ENCODE measurements at places on chromosomes 11 and 22. TPM values are rescaled to one million over a fixed set of nuclear protein-coding genes. Genes with fewer than 3 reads are reported as not detected.
A peak's percentile ranks its signal among the peaks of the same experiment; 100 is the strongest.

HEPN1 gene
- not detected for total RNA-seq

DNA sequence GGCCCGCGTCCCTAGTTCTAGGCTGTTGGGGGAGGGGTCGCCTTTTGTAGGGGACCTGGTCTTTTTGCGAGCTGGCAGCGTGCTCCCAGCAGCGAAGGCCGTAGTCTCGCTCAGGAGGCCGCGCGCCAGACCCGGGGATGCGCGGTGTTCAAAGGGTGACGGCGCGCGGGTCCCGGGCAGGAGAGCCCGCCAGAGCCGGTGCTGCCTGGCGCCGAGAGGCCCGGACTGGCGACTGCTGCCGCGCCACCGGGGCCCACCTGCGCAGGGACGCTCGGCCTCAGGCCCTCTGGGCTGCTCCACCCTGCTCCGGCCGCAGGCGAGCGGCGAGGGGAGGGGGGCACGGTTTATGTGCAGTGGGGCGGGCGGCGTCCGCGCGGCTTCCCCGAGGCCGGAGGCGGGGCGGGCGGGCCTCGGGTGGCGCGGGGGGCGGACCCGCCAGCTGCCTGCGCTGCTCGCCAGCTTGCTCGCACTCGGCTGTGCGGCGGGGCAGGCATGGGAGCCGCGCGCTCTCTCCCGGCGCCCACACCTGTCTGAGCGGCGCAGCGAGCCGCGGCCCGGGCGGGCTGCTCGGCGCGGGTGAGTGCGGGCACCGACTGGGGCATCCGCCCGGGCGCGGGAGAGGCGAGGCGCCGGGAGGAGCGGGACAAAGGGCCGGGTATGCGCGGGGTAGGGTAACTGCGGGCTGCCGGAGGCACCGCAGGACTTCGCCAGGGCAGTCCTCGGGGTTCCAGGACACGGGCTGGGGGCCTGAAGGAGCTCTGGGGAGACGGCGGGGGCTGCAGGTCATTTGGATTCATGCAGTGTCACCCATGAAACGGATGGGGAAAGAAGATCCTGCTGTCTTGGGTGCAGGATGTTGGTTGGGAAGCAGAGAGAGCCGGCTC, at the start of gene PRSS23:
Gene PRSS23 (plus strand): TSS at position 467 of the 884 bp plus-strand sequence. CDS start 7,102 bp downstream, outside the sequence.
- peak; percentile 92 for DNase-seq

DNA sequence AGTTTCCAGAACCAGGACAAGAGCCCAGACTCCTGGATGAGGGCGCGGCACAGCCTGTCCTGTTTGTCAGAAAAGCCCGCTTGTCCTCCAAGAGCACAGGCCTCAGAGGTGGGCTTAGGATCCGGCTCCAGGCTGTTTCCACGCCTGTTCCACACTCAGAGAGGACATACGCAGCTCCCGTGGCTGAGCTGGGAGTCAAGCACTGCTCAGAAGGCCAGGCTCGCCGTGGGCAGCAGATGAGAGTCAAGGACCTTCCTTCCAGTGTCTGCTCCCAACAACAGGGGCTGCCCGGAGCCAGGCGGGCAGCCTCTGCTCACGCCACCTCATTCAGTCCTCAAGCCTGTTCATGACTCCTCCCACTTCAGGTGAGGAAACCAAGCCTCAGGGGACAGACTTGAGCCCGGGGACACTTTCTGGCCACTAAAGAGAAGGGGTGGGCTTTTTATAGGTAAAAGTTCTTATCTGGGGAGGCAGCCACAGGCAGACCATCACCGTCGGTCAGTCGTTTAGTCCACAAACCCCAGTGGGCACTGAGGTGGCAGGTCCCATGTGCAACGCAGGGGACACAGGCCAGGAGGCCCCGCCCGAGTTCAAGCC, 3.8 kb downstream of the CYB5R3 start:
- DNase-seq, result no peak

DNA sequence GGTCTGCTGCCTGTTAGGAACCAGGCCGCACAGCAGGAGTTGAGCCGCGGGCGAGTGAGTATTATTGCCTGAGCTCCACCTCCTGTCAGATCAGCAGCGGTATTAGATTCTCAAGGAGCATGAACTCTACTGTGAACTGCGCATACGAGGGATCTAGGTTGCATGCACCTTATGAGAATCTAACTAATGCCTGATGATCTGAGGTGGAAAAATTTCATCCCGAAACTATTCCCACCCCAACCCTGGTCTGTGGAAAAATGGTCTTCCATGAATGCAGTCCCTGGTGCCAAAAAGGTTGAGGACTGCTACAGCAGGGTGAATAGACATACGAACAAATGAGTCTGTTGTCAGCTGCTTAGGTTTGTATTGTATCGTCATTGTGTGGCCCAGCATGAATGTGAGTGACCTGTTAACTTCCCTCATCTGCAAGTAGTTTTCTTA, 29.8 kb downstream of the RNF141 start:
- peak; percentile 84 for DNase-seq

GLYAT gene
- total RNA-seq, result not detected

- DNase-seq, result peak; percentile 53
Observed at GRCh38 chr11:77175869-77176539, 48.0 kb downstream of the MYO7A start.

TEX12 gene
- total RNA-seq, result 0.51 TPM

- no peak for DNase-seq
Observed at GRCh38 chr11:60396382-60396781, at the start of gene MS4A14. TSS of gene MS4A14 (plus strand) at chr11:60396459. CDS start at chr11:60396579, 120 bp downstream.

- DNase-seq, result no peak
Observed at GRCh38 chr22:22181341-22181850, 63.2 kb upstream of the VPREB1 start.

NEFH gene
- total RNA-seq, result 0.31 TPM

MOV10L1 gene
- total RNA-seq, result not detected

GRCh38 chr11:120108154-120108784, 29.6 kb downstream of the TRIM29 start:
- peak; percentile 87 for DNase-seq

- DNase-seq, result no peak
Observed at GRCh38 chr11:114448749-114449482, 9.6 kb downstream of the REXO2 start.

FAM227A gene
- 32.7 TPM for total RNA-seq

DNA sequence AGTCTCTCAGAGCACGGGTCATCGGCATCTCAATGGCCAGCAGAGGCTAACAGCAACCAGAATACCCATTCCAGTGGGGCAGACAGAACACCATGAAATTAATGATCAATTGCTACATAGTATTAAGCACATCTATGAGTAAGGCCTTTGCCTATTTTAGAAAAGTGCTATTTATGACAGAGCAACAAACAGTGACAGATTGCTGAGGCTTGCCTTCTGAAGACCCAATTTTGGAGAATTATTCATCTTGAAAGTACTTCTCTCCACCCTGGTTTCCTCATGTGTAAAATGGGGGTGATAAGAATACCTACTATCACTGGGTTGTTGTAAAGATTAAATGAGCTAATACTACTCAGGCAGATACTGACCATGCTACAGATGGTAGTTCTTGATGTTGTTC, 232.7 kb downstream of the TENM4 start:
- no peak for DNase-seq

TPBGL gene
- total RNA-seq, result not detected

GLYATL1 gene
- total RNA-seq, result 9.1 TPM

GRCh38 chr11:117872975-117873827, 3.3 kb downstream of the FXYD6 start:
- no peak for DNase-seq

NUDT8 gene
- 1.6 TPM for total RNA-seq

- DNase-seq, result no peak
Observed at GRCh38 chr11:64524158-64524527, 66.9 kb upstream of the SLC22A12 start.

DNA sequence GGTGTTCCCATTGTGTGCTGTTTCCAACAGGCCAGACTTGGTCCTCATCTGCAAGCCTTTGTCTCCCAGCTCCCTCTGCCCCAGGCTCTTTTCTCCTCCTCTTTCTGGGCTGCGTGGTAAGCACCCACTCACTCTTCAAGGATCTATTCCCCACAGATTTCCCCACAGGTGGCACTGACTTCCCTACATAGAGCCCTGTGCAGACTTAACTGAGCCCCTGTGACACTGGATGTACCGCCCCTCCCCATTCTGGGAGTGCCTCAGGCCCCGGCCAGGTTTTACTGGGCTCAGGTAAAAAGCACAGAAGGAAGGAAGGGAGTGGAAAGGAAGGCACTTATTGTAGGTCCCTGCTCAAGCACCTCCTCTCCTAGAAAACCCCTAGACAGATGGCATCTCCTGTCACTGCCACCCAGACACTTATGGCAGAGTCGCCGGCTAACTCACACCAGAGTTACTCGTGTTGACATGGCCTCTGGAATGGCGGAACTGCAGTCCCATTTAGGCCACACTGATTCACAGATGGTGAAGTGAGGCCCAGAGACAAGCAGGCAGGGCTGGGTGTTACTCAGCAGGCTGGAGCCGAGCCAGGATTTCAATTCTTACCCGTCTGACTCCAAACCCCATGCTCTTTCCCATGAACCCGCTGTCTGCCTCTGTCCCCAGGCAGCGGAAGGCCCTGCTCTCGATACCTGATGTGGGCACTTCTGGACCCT, 47.2 kb downstream of the LRRC32 start:
- DNase-seq, result no peak

GRCh38 chr11:72643547-72643946, 30.7 kb downstream of the PDE2A start:
- no peak for DNase-seq

PAX6 gene
- 215 TPM for total RNA-seq

NLRP14 gene
- 1.8 TPM for total RNA-seq

DNA sequence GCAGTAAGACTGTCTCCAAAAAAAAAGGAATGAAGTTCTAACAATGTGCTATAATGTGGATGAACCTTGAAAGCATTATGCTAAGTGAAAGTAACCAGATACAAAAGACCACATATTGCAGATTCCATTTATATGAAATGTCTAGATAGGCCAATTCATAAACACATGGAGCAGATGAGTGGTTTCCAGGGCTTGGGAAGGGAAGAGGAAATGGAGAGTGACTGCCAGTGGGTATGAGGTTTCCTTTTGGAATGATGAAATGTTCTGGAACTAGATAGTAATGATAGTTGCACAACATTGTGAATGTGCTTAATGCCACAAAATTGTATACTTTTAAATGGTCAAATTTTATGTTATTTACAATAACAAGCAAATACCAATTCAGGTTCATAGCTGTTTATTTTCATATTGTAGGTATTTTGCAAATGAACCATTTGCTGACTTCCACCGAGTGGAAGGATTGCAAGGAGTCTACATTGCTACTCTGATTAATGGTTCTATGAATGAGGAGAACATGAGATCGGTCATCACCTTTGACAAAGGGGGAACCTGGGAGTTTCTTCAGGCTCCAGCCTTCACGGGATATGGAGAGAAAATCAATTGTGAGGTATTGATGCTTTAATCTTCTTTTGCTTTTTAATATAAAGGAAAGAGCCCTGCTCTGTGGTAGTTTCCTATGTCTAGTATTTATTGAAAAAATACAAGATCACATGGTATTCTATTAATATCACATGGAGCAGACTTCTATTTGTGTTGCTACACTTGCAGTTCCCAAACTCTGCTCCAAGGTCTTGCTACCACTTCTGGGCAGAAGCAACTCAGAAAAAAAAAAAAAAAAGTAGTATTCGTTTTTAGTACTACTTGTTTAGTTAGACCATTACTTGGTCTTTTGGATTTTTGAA, 67.7 kb upstream of the SORL1-AS1 start:
- no peak for DNase-seq

GRCh38 chr11:61293867-61294716, 1.0 kb downstream of the VWCE start:
- peak; percentile 57 for DNase-seq

CARNS1 gene
- total RNA-seq, result 0.52 TPM

DNA sequence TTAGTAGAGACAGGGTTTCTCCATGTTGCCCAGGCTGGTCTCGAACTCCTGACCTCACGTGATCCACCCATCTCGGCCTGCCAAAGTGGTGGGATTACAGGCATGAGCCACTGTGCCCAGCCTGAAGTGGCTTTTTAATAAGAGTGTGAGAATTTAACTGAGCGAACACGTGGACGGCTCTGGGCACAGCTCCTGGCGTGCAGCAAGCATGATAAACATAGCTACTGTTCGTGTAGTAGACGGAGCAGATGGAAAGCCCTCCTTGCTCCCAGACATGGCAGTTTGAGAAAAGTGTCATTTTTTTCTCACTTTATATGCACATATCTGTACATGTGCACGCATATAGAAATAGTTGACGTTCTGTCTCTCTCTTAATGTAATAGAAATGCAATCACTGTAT, 7.0 kb downstream of the EMID1 start:
- no peak for DNase-seq

ELMOD1 gene
- total RNA-seq, result not detected

SPON1 gene
- 35.9 TPM for total RNA-seq

- peak; percentile 85 for DNase-seq
Observed at GRCh38 chr22:23385678-23386631, 194.1 kb downstream of the IGLL1 start.

DNA sequence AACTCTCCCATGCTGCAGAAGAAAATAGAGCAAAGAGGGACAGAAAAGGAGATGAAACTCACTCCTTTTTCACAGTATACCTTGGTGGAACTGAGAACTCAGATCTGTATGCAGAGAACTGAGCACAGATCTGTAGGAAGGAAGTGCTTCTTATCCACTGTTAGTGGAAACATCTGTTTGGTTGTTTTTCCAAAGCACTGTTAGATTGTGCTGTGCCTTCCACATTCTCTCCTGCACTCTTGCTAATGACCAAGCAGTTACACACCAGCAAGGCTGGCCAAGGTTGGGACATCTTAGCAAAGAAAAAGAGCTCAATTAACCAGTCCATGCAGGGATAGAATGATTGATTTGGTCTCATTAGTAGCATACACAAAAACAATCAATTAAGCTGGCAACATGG, 20.1 kb upstream of the SIK2 start:
- DNase-seq, result no peak

DNA sequence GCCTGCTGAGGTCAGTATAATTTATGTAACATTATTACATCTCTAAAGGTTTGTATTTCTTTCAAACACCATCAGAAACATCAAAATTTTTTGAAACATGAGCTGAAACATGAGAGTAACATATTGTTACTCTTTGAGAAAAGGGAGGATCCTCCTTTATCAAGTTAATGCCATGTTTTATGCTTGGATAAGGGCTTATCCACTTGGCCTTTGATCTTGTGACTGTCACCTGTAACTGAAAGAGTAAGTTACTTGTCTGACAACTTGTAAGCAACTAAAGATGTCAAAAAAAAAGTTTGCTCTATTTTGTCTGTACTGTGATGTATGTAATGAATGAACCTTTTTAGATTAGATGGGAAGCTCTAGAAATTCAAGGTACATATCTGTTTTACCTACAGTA, 59.6 kb downstream of the FAR1 start:
- DNase-seq, result no peak

- no peak for DNase-seq
Observed at GRCh38 chr11:45225961-45226871, 59.9 kb downstream of the SYT13 start.

C22orf31 gene
- total RNA-seq, result not detected

All from neural progenitor cell (in vitro differentiated cells).